ENCODE measurements at places on chromosomes 2 and 18.

DNA sequence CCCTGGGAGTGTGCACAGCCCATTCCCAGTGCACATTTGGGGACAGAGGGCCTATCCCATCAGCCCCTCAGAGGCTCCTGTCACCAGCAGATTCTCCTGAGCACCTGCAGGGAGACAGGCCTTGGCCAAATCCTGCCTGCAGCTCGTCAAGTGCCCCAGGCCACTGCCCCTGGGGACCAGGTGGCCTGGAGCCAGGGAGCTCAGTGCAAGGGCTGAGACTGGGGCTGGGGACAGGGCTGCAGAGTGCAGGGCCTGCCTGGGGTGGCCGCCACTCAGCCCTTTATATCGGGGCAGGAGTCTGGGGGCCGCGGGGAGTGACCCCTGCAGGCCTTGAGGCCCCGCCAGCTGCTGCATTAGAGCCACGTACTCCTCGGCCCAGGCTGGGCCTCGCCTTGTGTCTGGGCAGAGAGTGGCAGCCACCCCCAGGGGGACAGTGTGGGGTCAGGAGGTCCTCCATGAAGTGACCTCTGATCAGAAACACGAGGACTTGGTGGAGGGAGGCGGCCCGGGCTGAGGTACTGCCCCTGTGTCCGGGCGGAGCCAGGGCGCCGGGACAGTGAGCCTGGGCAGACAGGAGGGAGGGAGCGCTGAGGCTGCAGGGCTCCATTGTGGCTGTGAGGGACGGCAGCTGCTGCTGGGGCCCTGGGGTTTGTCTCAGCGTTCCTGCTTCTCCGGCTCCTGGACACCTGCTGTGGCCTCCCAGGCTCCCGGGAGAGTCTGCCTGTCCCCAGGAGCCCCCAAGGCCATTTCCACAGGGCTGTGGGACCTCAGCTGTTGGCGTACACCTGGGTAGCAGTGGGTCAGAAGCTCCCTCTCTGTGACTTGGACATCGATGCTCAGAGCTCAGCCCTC lies 24.2 kb downstream of the GPC1 start:
- no peak for DNase-seq

GRCh38 chr18:48328473-48329210 lies 80.5 kb downstream of the ZBTB7C start:
- no peak for DNase-seq

GRCh38 chr2:11699686-11700670 lies 30.0 kb upstream of the NTSR2 start:
- DNase-seq: no peak

GRCh38 chr2:104043864-104044263 lies 810.1 kb upstream of the POU3F3 start:
- DNase-seq: no peak

GRCh38 chr18:23912356-23912755 lies 102.2 kb upstream of the TTC39C start:
- no peak for DNase-seq

DNA sequence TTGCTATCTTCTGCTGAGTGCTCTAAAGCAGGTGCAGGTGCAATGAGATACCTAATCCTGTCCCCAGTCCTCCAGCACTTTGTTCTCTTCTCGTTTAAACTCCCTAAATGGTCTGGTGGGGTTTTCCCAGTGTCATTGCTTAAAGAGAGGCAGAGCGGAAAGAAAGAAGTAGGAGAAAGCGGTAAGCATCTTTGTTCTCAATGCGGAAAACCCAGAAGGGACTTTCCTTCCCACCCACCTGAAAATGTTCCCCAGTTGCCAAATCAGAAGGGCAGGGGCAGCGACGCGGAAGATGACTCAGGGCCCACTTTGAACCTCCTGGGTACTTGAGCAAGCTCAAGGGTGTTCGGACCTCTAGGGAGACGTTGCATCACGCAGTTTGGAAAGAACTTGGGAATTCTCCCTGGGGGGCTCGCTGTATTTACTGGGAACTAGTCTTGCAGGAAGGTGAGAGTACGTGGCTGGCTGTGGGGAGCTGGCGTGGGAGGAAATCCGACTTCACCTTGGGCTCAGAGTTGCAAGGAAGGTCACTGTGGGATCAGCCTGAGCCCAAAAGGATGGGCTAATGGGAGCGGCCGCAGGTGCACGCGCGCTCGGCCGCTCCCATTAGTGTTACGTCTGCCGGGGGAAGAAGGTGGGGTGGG lies 589 bp upstream of the SGPP2 start:
- no peak for DNase-seq

DNA sequence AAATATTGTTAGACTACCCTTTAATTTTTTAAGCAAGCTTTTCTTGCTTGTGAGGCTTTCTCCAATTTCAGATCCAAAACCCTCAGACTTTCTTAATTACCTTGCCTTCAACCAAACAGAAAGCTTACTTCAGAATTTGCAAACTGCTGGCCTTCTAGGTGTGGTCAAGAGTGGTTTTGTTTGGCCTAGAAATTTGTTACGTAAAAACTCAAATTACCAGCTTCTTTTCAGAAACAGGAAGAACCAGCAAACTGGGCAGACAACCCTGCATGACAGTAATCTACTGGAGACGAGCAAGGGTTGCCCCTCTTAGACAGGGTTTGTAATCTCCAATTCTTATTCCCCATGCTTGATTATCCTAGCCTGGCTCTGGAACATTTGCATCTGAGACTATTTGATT lies 27.1 kb downstream of the SRBD1 start:
- no peak for DNase-seq

DNA sequence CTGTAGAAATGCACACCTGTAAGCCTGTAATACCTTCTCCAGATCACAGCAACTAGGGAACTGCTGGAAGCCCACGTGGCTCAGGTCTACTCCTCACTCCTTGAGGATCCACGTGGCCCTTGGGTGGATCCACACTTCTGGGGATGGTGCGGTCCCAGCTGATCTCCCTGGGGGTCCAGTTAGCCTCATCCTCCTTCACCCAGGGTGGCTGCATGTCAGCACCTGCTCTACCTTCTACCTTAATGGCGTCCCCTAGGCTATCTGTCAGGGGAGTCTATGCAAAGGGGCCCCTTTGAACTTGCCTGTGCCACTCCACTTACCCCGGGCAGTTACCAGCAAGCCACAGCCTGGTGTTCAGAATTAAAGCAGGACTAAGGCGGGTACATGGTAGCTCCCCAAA lies 284.7 kb downstream of the MYCN start:
- DNase-seq: no peak

DNA sequence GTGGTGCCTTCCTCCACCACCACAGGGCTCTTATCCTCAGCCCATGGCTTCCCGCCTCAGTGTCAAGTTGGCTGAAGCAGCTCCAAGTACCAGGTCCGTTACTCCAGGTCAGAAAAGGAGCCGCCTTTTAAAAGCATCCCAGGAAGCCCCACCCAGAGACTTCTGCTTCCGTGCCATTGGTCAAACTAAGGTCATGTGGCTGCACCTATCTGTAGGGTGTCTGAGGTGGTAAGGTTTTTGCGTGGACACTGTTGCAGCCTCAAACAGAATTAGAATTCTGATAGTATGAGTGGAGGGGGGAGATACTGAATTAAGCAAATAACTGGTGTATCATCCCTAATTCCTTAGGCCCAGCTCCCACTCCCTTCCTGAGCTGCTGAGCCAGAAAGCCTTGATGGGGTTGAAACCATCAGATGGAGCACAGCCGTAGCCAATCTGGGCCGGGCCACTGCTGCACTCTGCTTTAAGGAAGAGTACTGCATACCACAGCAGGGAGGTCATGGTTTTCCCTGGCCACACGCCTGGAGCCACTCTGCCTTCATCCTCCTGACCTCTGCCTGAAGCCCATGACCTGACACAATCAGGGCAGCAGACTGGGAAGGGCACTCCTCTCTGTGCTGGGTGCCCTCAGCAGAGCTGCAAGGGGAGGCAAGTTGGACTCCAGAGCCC lies 8.4 kb downstream of the TMEM247 start:
- no peak for DNase-seq

- DNase-seq: no peak
Observed at GRCh38 chr2:60079562-60079961, 473.9 kb downstream of the BCL11A start.

DNA sequence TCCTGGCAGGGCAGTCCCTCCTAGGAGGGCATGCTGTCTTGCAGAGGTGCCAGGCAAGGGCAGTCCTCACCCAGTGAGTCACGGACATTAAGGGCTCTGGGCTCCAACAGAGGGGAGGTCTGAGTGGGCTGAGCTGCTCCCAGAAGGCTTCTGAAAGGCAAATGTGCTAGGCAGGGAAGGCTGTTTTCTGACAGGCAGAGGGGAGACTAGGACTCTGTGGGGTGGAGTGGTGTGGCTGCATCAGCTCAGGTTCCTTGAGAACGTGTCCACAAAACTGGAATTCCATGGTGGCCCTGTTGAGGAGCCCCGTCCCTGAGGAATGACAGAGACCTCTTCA lies 283.5 kb downstream of the MYCN start:
- DNase-seq: no peak

Measured in LNCaP clone FGC (cell line).